ENCODE measurements at places on chromosomes 1 and 21.

- no peak for DNase-seq
These were observed 10.8 kb downstream of the MINDY1 start for GRCh38 chr1:150995896-150996295.

DNA sequence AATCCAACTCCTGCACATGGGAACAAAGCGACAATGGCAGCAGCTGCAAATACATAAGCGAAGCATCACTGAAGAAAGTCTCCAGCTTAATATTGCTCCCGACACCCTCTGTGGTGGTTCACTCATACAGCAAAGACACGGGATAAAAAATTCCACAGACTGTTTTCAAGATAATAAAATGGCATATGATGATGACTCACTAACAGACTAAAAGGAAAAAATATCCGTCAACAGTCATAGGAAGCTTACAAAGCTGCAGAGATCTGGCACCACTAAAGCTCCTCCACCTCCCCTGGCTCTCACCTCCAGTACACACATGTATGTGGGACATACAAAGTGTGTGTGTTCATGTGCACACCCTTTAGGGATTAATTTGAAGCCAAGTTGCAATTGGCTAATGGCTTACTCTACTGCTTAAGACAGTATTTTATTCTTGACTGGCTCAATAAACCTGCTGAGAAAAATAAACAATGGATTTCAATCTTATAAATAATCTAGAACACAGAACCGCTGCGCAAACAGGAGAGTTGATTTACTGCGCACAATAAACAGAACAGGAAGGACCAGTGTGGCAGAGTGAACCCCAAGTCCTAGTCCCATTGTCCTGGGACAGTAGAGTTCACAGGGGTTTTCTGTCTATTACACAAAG, 94.4 kb downstream of the SLC45A1 start:
- no peak for DNase-seq

DNA sequence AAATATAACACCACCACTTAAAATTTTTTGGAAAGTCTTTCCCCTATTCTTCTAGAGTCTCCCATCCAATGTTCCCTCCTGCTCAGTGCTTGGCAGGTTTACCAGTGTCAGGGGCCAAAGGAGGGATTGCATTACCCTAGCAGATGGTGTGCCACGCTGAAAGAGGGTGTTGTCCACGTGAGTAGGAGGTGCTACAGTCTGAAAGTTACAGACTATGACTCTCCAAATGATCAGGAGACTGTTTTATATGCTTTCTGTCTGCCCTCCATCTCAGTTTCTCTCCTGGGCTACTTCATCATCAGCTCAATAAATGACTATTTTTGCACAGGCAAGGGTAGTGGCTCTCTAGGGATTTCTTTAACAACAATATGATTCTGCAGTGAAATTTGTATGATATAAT, 31.3 kb upstream of the ANGPTL7 start:
- DNase-seq, result no peak

GRCh38 chr1:221192055-221192454, 312.8 kb downstream of the HLX start:
- no peak for DNase-seq

GRCh38 chr1:163029901-163030300, 39.3 kb upstream of the RGS4 start:
- no peak for DNase-seq

- no peak for DNase-seq
These were observed 16.6 kb downstream of the MYOG start for GRCh38 chr1:203069030-203069747.

DNA sequence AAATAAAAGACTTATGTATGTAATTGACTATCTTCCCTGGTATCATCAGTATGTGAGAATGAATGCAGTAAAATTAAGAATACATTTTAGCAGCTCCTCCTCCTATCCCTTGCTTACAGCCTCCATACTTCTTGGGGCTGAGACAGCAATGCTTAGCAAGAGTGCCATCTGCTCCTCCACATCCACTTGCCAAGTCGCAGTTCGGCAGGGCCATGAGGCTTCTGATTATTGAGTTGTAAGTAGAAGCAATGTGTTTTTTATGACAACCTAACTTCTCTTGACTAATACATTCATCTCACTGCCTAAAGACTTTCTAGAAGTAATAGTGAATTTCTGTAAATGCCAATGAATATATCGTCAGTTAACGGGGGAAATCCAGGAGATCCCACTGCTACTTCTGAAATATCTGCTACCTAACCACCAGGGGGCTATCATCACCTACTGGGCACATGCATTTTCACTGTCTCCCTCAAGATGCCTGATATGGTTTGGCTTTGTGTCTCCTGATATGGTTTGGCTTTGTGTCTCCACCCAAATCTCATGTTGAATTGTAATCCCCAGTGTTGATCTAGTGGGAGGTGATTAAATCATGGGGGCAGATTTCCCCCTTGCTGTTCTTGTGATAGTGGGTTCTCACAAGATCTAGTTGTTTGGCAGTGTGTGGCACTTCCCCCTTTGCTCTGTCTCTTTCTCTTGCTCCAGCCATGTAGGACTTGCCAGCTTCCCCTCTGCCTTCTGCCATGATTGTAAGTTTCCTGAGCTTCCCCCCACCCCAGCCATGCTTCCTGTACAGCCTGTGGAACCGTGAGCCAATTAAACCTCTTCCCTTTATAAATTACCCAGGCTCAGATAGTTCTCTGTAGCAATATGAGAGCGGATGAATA, 59.6 kb downstream of the EXTL2 start:
- no peak for DNase-seq

DNA sequence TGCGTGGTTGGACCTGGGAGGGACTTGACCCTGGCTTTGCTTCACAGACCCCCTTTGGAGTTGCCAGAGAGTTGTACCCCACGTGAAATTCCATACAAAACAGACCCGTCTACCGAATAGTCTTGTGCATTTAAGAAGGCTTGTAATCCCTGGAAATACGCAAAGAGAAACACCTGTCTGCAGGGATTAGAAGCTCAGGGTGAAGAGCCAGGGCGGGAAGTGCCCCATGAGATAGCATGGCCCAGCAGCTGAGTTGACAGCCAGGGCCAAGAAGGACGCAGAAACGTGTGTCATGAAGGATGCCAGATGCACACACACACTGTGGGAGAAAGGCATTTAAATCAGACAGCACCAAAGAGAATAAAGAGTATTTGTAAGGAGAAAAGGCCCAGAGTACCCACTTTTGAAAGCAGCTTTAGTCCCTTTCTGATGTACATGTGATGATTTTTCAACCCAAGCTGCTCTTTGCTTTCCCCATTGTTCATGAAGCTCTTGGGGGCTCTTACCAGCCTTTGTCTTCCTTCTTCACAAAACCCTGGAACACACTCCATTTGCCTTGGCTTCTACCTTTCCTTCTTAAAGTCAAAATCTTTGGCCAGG, 46.6 kb downstream of the PCP4 start:
- no peak for DNase-seq

DNA sequence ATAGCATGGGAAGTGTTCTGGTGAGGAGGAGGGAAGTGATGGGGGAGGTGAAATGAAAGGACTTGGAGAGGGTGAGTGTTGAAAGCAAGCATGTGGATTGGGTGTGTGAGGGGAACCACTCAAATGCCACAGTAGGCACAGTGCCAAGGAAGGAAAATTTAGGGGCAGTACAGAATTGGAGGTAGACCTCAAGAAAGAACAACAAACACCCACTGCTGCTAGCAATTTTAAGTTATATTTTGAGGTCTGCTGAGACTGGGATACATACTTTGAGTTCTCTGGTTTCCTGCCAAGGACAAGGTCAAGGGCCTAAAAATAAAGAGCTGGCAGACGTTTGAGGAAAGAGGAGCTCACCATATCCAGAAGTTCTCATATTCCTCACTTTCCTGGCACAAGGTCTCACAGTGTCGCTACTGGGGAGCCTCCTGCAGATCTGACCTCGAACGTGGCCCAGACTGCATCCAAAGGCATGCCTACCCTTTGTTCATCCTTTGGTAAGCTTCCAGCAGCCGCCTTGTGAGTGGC, 104.0 kb downstream of the BRINP2 start:
- no peak for DNase-seq

- DNase-seq, result no peak
These were observed 24.2 kb upstream of the CD34 start for GRCh38 chr1:207935166-207935583.

- no peak for DNase-seq
These were observed 129.9 kb upstream of the KCNK2 start for GRCh38 chr1:214952648-214953047.

- no peak for DNase-seq
These were observed 269.5 kb downstream of the DSCAM start for GRCh38 chr21:40577285-40578043.

DNA sequence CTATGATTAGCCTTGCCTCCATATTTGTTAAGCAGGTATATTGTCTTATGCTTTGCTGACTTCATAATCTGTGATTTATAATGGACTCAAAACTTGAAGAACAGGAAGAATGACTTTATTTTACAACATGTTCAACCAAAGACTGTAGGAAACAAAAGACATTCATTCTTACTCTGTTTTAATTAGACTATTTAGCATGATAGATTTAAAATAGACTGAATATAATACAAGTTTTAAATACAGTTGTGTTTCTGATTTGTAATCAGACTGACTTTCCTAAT, 63.1 kb downstream of the CDC14A start:
- no peak for DNase-seq

- no peak for DNase-seq
These were observed 318.9 kb downstream of the LMO4 start for GRCh38 chr1:87647430-87648177.

- no peak for DNase-seq
These were observed 1.1 kb downstream of the PSRC1 start for GRCh38 chr1:109281680-109282496.

- DNase-seq, result no peak
These were observed 1.7 kb downstream of the IKBKE start for GRCh38 chr1:206472024-206472423.

DNA sequence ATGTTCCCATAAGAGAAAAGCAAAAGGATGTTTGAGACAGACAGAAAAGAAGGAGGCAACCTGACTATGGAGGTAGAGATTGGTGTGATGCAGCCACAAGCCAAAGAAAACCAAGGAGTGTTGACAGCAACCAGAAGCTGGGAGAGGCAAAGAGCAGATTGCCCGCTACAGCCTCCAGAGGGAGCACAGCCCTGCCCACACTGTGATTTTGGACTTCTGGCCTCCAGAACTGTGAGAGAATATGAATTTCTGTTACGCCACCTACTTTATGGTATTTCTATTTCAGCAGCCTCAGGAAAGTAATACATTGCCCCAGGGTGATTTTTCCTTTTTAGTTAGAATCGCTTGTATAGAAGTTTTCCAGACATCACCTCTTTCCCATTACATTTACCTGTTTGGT, 28.4 kb downstream of the SLAMF6 start:
- DNase-seq, result no peak

GRCh38 chr1:29695803-29696202, 459.5 kb downstream of the PTPRU start:
- DNase-seq, result no peak

GRCh38 chr1:215543191-215543606, 23.9 kb upstream of the KCTD3 start:
- no peak for DNase-seq

- DNase-seq, result no peak
These were observed 2.2 kb upstream of the HSD3B1 start for GRCh38 chr1:119504831-119505230.

DNA sequence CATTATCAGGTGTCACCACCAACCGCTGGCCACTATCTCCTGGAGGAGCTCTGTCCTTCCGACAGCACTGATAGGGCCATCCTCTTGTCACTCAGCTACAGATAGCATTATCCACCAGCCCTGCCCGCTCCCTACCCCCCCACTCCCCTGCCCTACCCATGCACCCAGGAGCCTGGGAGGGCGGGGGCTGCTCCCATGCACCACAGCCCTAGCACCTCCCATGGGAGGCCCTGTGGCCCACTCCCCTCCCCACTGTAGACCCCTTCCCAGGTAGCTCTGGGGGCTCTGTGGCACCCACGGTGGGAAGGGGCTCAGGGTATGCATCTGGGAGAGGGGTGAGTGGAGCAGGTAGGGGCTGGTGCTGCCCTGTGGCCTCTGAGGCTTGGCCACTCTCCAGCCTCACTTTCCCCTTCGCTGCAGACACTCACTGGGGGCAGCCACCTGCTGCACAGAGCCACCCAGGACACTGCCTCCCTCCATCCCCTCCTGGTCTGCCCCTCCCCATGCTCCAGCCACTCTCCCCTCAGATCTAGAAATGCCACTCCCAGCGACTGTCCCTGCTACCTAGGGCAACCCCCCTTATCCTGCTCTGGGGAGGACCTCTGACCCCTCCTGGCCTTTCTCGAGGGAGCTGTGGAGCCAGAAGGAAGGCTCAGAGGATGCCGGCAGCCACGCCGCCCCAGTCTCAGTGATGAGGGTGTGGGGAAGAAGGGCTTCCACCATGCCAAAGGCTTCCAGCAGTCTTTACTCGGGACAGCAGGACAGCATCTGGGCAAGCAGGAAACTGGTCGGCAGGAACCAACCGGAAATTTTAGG, 58.5 kb downstream of the WNT9A start:
- DNase-seq, result no peak

DNA sequence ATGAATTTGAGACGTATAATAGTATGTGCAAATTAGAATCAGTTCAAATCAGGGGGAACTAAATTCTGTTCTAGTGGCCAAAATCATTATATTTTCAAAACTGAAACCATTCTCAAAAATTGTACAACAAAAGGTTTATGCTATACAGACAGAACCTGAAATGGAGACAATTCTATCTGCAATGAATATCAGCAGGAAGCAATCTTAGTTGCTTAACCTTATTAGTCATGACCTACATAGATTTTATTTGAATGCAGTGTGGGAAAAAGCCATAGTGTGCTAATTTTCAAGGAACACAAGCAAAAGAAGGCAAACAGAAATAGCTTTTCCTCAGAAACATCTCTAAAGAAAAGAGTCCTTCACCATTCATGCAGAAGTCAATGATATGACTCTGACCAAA, 6.5 kb downstream of the AK5 start:
- no peak for DNase-seq

GRCh38 chr1:83671586-83671985, 327.3 kb downstream of the TTLL7 start:
- no peak for DNase-seq

DNA sequence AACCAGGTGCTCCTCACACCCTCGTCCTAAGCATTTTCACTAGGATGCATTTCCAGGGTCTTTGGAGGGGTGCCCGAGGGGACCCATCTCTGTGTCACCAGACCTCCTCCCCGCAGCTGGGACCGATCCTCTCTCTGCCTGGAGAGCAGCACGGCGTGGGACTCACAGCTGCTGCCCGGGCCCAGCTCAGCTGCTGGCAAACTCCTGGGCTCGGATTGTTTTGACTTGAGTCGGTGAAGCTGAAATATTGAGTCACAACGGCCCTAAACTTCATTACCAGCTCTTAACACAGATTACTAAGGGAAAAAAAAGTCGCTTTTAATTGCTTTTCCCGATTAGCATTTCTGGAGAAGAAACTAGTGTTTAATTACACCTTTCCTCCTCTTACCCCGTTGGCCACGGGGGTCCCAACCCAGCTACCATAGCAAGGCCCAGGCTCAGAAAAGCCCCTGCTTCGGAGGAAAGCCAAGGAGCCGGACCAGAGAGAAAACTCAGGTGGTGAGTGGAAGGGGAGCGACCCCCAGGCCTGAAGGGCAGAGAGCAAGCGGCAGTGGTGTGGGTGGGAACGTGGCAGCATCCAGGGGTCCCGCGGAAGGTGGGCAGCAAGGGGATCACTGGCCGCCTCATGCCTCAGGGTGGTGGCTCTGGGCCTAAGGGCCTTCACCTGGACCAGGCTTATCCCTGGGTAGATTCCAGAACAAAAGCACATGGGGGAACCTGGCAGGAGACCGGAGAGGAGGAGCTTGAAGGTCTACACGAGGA, 41.7 kb downstream of the CASZ1 start:
- DNase-seq, result no peak

Data from NCI-H1930 (cell line).